ENCODE measurements at places on chromosomes 4 and X.
A peak's percentile ranks its signal among the peaks of the same experiment; 100 is the strongest.

- DNase-seq: no peak
Measured at GRCh38 chr4:129346734-129347133, 250.8 kb downstream of the C4orf33 start.

- DNase-seq: no peak
Measured at GRCh38 chr4:101584306-101584705, 206.2 kb upstream of the BANK1 start.

GRCh38 chrX:17185431-17185830, 189.6 kb upstream of the NHS start:
- DNase-seq: no peak

GRCh38 chr4:121376097-121376496, 4.7 kb downstream of the QRFPR start:
- DNase-seq: no peak

GRCh38 chr4:139642364-139642763, 23.3 kb upstream of the MGST2 start:
- DNase-seq: no peak

DNA sequence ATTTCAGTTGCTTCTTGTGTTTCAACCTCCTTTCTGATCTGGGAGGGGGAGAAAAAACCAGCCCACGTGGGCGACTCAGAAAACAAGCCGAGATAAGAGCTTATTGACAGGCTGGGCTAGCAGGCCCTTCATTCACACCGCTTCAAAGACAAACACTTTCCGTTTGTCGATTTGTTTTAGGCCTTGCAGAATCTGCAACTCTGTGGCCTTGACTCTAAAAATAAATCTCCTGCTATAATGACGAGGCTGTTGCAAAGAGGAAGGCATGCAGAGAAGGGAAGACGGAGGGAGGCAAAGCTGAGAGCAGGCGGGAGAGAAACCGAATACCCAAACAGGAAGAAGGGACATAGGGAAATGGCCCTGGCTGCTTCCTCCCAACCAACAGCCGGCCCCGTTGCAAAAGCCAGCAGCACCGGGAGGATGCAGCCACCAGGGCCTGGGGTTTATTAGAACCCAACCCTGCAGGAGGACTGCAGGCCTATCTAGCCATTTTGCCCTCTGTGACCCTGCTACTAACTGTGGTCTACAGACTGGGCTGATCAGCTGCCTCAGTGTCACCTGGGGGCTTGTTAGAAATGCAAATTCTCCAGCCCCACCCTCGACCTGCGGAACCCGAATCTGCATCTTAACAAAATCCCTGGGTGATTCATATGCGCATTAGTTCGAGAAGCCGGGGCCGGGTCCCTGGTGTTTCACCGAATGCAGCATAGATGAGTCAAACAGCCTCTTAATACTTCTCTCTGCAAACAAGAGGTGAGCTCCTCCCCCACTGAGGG, 325.5 kb downstream of the BCOR start:
- peak; percentile 54 for DNase-seq

GRCh38 chrX:13093529-13094140, 49.2 kb upstream of the FAM9C start:
- DNase-seq: no peak

- DNase-seq: no peak
Measured at GRCh38 chr4:123593655-123594054, 197.1 kb downstream of the SPRY1 start.

DNA sequence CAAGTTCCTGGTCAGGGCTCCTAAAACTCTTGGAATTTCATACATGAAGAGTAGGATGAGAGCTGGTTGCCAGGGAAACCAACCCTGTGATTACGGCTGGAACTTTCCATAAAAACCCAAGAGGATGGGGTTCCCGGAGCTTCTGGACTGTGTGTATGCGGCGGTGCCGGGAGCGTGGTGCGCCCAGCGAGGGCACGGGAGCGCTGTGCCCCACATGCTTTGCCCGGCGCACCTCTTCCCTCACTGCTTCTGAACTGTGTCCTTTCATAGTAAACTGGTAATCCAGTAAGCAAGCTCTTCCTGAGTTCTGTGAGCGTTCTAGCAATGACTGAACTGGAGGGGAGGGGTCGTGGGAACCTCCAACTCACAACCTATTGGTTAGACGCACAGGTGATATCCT, 152.6 kb downstream of the AFAP1 start:
- DNase-seq: no peak

- DNase-seq: no peak
Measured at GRCh38 chrX:476724-477075, 90.0 kb upstream of the PPP2R3B start.

DNA sequence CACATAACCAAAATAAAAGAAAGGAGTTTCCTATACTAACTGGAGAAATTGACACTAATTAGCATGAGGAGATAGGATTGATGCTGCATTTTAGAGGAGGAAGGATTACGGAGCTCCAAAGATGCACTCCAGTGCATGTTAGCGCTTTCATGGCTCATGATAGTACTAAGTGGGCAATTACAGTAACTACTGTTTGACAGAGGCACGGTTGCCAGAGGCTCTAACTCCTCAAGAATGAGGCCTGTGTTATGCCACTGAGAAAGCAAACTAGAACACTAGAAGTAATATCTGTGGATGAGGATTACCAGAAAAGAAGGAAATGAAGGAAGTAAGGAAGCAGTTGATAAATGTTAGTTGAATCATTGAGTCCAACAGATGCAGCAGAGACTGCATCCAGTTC, 19.6 kb upstream of the PDGFC start:
- no peak for DNase-seq

DNA sequence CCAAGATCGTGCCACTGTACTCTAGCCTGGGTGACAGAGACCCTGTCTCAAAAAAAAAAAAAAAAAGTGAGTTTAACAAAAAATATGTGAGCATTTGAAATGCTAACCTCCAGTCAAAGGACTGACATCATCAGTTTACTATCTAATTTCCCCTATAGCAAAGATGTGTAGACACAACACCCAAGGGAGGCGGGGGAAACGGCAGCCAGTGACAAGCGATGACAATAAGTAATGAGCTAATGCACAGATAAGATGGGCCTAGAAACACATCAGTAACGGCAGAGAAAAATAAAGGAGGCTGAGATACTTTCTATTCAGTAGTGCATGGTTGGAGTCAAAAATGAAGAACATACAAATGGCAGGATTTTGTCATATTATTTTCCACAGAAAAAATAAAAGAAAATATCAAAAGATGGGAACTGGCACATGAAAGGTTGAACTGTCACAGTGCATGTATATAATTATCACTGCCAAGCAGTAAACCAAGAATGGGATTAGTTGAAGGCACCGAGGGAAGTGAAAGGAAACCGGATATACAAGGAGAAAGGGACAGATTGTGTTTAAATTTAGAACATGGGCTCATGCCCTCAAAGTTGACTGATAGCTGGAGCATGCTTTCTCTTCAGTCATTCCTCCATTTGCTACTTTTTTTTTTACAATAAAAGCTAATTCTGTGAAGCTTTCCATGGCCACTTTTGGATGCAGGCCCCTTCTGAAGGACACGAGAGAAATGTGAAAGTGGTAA, 41.8 kb downstream of the IGFBP7 start:
- no peak for DNase-seq

GRCh38 chrX:18428006-18428405, 2.6 kb downstream of the CDKL5 start:
- DNase-seq: no peak

- peak; percentile 8 for DNase-seq
Measured at GRCh38 chrX:74421036-74421739, at the start of gene SLC16A2. Gene SLC16A2 (plus strand): TSS chrX:74421493. CDS start chrX:74421638, 145 bp downstream.

GRCh38 chrX:1424147-1424851, 28.4 kb downstream of the ASMTL start:
- DNase-seq: no peak

- DNase-seq: peak; percentile 26
Measured at GRCh38 chr4:140052050-140052449, 101.9 kb downstream of the MAML3 start.

- no peak for DNase-seq
Measured at GRCh38 chr4:156953001-156953400, 18.6 kb downstream of the PDGFC start.

- no peak for DNase-seq
Measured at GRCh38 chr4:26660261-26660660, 76.4 kb downstream of the TBC1D19 start.

GRCh38 chrX:134373736-134374135, 86.2 kb upstream of the HPRT1 start:
- no peak for DNase-seq

- DNase-seq: no peak
Measured at GRCh38 chrX:15911734-15912550, 57.3 kb upstream of the AP1S2 start.

DNA sequence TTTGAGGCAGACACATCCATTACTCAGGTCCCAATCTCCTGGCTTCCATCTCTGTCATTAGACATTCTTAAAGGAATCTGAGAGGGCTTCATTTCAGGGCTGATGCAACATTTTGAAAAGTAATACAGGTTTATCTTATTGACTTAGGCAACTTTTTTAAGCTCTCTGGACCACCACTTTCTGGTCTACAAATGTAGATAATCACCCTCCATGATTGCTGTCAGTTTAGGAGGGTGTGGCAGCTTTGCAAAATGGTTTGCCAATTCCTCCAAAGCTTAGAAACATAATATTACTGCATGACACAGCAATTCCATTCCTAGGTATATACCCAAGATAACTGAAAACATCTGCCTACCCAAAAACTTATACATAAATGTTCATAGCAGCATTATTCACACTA, 77.6 kb downstream of the ARHGAP6 start:
- no peak for DNase-seq

DNA sequence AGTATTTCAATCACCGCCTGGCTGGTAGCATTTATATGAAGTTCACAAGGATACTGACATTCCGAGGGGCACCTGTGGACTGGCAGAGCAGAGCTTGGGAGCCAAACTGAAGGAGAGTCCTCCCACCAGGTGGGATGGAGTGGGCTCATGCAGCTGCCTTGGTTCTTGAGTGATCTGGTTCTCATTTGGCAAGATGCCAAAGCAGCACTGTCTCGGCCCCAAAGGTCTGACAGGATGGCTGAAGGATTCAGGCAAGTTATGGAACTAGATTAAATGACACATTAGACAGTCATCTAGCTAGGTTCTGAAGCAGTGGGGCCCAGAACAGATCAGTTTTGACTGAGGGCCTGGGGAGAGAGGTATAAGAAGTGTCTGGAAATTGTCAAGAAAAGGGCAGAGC, 3.2 kb downstream of the FGF16 start:
- DNase-seq: no peak

DNA sequence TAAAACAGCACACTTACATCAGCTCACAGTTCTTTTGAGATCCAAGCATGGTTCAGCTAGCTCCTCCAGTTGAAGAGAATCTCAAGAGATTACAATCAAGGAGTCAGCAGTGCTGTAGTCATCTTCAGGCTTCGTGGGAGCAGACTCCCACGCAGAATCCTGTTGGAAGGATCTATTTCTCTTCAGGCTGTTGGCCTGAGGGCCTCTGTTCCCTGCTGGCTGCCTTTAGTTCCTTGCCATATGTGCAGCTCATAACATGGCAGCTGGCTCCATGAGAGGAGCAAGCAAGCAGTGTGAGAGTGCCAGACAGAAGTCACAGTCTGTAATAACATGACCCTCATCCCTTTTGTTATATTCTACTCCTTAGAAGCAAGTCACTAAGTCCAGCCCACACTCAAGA, 168.6 kb downstream of the COX18 start:
- no peak for DNase-seq

GRCh38 chr4:36041340-36041739, 203.0 kb downstream of the ARAP2 start:
- DNase-seq: no peak

- DNase-seq: no peak
Measured at GRCh38 chrX:69508610-69509009, 4.5 kb downstream of the NALF2 start.

DNA sequence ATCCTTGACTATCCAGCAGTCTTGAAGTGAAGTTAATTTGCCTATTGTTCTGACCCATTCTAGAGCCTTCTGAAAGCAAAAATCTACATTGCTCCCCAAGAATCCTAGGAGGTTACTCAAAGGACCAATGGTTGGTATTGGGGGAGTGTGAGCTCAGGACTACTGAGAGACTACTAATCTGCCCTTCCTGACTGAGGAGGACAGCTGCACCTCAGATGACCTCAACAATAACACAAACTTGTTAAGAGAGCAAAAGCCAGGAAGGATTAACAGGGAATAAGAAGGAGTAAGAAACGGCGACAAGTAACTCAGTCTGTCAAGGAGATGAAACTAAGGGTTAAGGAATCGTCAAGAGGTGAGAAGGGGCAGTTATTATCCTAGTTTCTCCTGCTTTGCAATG, 43.4 kb downstream of the IDS start:
- DNase-seq: no peak

GRCh38 chr4:37742149-37742548, 56.0 kb upstream of the RELL1 start:
- no peak for DNase-seq

DNA sequence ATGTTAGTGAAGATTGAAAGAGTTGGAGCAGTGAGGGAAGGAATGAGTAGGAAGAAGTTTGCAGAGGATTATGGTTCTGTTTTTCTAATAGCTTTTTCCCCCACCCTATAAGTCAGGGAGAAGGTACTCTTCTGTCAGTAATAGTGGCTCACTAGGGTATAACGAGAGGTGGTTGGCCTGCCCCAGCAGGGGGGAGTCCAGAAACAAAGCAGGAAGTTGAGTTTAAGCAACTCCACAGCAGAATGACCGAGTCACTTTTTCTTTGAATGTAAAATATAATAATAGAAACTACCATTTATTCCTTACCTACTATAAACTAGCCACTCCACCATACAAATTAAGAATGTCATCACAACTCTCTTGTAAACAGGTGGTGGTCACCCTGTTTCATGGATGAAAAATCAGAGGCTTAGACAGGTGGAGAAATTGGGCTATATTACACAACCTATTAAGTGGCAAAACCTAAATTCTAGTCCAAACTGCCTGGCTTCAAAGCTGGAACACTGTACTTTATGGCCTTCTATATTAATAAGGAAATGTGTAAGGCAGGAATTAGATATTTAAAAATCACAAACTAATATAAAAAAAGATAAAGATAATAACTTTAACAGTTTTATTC, 21.9 kb downstream of the AP1AR start:
- DNase-seq: no peak

- DNase-seq: no peak
Measured at GRCh38 chr4:6443035-6444023, 29.1 kb downstream of the PPP2R2C start.

DNA sequence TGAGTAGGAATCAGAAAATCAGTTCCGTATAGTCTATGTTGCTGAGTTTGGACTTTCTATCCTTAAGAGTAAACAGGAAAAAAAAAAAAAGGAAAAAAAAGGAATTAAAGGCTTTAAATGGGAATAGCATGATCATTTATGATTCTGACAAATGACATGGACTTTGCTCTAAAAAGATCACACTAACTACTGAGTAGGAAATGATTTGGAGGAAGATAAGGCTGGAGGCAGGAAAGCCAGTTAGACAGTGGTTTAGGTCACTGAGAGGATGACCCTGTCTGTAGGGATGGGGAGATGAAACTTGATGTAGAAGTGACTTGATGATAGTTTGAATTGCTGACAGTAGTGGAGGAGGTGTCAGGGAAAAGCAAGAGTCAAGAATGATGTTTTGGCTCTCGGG, 9.2 kb upstream of the JADE1 start:
- no peak for DNase-seq

GRCh38 chrX:49191574-49192011, 5.4 kb upstream of the PRICKLE3 start:
- no peak for DNase-seq

GRCh38 chr4:105426187-105426897, 47.5 kb downstream of the PPA2 start:
- DNase-seq: no peak

Data from stimulated activated CD4-positive, alpha-beta T cell treated with anti-CD3 and anti-CD28 coated beads, Interleukin-12 subunit alpha, Interleukin-12 subunit beta, amount 100 ng/mL, for 4 hours (primary cell).